ENCODE measurements at places on chromosomes 12 and 14. TPM values are rescaled to one million over a fixed set of nuclear protein-coding genes. Genes with fewer than 3 reads are reported as not detected.

The VDR gene
- total RNA-seq: 3.2 TPM

The DHRS4L2 gene
- total RNA-seq: 16.4 TPM

The SYCP3 gene
- total RNA-seq: 0.91 TPM

The GLRX5 gene
- total RNA-seq: 15.5 TPM

The C12orf60 gene
- 1.4 TPM for total RNA-seq

The AQP6 gene
- total RNA-seq: not detected

The RNASE2 gene
- not detected for total RNA-seq

The MYH7 gene
- total RNA-seq: not detected

The LIN52 gene
- 10.7 TPM for total RNA-seq

- no peak for DNase-seq
Measured at GRCh38 chr12:128140551-128140950, 126.4 kb upstream of the TMEM132C start.

- DNase-seq: no peak
Measured at GRCh38 chr14:95515080-95515489, 1.4 kb downstream of the SYNE3 start.

DNA sequence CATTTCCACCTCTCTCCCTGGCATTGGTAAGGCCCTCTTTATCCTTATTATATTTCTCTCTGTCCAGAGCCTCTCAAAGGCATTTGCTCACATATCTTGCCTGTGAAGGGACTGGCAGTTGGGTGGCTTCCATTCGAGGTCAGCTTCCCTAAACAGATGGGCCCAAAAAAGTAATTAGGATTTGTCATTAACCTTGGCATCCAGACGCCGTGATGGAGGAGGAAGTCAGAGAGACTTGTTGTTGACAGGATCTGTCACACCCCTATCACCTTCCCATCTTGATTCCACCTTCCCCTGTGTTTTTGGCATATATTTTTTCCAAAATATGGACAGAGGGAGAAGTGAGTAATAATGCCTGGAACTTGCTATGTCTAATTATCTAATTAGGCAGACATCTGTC lies 54.0 kb upstream of the OAS1 start:
- no peak for DNase-seq

GRCh38 chr12:132711080-132711843 lies 620 bp downstream of the PGAM5 start:
- DNase-seq: no peak

- no peak for DNase-seq
Measured at GRCh38 chr12:47393403-47393790, 312.4 kb downstream of the RPAP3 start.

DNA sequence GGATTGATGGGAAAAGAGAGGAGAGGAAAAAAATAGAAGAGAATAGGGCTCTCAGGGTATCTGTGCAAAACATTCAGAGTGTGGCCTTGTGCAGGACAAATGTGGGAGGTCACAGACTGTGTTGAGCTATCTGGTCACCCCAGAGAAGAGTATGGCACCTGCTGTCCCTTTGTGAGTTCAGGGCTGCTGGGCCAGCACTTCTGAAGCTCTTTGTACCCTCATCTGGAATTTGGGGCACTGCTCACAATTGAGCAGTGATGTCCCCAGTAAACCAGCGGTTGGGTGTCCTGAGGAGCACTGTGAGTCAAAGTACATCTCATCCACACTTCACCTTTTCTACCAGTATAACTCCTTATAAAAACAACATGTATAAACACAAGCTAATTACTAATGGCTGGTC lies 2.6 kb upstream of the KRT81 start:
- no peak for DNase-seq

All from T-cell (primary cell).